Uterus (tissue), 4 donors: ENCODE measurements at places on chromosomes 7 and 10.

DNA sequence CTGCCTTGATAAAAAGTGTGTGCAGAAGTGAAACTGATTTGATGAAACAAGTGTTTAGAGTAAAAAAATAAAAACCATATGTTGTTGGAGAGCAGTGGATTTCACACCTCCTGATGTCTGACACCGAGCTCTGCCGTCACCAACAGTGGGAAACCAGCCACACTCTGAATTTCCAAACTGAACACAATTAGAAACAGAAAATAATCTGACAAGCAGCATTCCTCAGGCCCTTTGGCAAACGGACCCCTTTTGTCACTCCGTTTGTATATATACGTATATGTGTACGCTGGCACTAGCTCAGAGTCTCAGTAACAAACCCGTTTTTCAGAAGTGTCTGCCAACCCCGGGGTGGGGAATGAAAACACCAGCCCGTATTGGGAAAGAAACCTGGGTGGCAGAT is 32.4 kb downstream of the TACC2 start:
- no peak for DNase-seq

DNA sequence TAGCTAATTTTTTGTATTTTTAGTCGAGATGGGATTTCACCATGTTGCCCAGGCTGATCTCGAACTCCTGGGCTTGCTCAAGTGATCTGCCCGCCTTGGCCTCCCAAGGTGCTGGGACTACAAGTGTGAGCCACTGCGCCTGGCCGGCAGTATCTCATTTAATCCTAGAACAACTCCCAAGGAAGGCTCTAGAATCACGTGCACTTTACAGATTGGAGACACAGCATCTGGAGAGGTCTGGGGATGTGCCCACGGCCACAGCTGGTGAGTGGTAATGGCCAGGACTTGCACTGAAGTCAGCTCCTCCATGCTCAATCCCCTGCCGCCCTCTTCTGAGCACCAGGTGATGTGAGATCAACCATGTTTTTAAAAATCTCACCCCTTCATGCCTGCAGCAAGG is 43.1 kb downstream of the CARD11 start:
- DNase-seq: no peak

- DNase-seq: no peak
Measured at GRCh38 chr10:74730246-74730645, 96.2 kb upstream of the KAT6B start.

DNA sequence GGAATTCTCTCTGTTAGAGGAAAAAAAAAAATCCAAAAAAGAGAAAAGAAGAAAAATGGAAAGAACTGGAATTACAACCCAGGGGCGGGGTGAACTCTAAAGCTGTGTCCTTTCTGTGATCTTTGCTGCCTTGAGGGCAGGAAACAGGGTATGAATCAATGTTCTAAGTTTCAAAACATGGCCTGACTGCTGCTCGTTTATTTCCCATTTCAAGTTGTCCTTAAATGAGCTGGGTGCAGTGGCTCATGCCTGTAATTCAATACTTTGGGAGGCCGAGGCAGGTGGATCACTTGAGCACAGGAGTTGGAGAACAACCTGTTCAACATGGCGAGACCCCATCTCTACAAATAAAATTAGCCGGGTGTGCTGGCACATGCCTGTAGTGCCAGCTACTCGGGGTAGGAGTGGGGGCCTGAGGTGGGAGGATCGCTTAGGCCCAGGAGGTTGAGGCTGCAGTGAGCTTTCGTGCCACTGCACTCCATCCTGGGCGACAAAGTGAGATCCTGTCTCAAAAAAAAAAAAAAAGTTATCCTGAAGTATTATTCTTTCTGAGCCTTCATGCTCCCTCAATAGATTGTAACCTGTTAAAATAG is 24.7 kb upstream of the TFAM start:
- no peak for DNase-seq

DNA sequence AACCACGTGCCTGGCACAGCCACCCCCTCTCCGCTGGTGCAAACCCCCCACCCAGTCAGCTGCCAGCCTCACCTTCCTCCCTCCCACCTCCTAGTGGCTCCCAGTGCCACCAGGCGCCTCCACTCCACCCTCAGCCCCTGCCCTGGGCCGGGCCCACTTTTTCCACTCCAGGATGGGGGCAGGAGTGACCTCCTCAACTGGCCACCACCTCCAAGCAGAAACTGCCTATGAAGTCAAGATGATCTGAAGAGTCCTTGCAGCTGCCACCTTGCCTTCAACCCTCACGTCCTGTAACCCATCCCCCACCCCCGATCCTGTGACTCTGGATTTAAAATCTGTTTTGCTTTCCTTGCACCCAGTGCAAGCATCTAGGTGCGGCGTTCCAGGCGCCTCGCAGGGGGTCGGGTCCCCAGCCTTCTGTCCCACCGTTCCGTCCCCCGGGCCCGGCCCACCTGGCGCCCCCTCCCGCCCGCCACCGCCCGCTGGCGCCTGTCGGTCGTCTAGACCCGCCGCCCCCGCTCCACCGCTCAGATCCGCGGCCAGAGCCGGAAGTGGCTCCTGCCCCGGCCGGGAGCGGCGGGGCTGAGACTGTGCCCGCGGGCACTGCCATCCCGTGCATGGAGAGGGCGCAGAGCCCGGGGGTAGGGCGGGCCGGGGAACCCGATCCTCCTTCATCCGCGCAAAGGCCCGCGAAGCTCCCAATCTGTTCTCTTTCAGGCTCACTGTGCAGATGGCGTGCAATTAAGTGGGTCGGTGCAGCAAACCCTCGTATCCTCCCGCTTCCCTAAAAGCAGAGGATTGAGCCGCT is 51.2 kb upstream of the GTF2I start:
- DNase-seq: no peak

- peak; percentile 70 for DNase-seq
Measured at GRCh38 chr10:88880282-88881076, 434 bp downstream of the STAMBPL1 start.
